ENCODE measurements at places on chromosomes 5 and 9.
A peak's percentile ranks its signal among the peaks of the same experiment; 100 is the strongest.

DNA sequence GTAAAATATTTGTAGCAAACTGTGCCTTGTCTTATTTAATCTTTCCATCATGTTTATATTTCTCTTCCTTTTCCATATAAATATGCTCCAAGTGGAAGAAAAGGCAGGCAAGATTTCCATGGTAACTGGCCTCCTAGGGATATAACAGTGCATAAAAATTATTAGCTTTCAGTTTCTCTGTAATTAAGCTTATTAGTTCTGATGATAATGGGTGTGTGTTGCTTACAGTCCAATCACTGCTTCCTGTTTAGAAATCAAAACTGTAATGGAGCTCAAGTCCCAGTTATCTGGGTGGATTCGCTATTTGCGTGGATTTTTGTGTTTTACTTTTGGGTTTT is 213.0 kb downstream of the PJA2 start:
- no peak for DNase-seq

DNA sequence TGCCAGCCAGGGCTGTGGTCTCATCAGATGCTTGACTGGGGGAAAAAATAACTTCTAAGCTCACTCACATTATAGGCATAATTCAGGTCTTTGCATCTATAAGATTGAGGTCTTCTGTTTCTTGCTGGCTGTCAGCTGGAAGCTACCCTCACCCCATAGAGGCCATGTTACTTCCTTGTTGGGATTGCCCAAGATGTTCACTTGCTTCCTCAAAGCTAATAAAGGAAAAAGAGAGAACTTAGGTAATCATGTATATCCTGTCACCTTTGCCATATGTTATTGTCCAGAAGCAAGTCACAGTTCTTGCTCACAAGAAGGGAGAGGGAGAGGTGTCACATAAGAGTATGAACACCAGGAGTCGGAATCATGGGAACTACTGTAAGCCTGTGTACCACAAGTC is 38.7 kb upstream of the ANKRD34B start:
- no peak for DNase-seq

GRCh38 chr5:133705331-133705730 is 93.0 kb upstream of the FSTL4 start:
- DNase-seq = no peak

DNA sequence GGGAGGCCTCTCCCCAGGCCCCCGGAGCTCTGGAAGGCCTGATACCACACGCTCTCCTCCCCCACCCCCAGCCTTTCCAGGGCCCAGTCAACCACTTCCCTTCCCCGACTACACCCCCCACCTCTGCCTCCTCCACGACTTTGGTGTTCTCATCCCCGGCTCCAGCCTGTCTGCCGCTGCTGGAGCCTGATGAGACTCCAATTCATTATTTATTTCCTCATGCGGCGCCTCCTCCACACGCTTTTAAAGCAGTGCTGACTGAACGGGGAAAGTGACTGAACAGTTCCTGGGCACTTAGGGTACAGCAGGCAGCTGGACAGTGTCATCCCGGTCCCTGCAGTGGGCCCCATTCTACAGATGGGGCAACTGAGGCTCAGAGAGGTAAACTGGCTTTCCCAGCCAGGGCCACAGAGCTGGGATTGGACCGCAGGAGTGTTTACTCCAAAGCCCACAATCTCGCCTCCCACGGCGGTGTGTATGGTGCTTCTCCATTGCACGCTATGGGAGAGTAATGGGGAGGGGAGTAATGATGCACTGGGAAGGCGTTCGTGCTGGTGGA is 15.9 kb upstream of the RPL26L1 start:
- peak; percentile 24 for DNase-seq

- no peak for DNase-seq
Observed at GRCh38 chr5:97118261-97119006, 24.0 kb downstream of the LIX1 start.

GRCh38 chr5:93305984-93306383 is 275.0 kb downstream of the NR2F1-AS1 start:
- DNase-seq = no peak

GRCh38 chr5:121313886-121314285 is 537.8 kb upstream of the FTMT start:
- DNase-seq = no peak

DNA sequence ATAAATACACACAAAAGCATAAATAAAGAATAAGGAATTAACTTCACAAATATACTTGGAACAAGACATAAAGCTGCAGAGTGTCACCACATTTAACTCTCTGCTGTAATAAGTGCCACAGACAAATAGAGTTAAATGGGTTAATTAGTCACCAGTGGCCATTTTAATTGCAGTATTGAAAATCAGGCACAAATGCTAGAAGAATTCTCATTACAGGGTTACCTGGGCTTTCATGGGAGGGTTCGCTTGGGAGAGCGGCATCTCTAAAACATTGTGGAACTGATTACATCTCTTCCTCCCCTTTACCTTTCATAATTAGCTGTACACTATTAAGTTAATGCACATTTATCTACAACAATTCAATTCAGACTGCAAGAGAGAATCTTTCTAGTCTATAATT is 505.3 kb upstream of the DAP start:
- no peak for DNase-seq

DNA sequence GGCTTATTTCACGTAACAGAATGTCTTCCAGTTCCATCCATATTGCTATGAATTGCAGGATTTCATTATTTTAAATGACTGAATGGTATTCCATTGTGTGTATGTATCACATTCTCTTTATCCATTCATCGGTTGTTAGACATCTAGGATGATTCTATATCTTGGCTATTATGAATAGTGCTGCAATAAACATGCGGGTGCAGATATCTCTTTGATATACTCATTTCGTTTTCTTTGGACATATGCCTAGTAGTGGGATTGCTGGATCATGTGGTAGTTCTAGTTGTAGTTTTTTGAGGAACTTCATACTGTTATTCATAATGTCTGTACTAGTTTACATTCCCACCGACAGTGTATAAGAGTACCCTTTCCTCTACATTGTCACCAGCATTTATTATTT is 460.5 kb downstream of the MAN2A1 start:
- no peak for DNase-seq

DNA sequence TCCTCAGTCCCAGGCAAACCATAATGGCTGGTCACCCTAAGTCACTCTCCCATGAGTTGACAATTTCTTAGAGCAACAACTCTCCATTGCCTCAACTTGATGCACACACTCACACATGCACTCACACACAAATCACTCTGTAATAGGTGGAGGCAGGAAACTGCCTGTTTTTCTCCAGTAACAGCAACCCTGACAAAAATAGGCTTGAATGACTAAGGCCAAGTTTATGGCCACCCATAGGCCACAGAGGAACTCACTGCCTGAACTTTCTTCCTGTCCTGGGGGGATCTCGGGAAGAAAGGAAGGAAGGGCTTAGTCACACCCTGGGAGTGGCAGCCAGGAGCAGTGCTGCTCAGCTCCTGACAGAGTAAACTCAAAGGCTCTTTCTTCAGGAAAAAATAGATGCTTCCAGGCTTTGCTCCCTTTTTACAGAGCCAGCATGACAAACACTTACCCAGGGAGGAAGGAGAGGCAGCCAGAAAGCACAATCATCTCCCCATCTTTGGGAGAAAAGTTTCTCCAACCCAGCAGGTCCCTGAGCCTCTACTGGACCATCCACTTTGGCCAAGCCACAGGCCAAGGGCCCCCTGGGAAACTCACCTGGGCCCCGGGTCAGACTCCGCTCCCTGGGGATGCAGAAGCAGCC is 368 bp downstream of the SH3TC2 start:
- DNase-seq = no peak

DNA sequence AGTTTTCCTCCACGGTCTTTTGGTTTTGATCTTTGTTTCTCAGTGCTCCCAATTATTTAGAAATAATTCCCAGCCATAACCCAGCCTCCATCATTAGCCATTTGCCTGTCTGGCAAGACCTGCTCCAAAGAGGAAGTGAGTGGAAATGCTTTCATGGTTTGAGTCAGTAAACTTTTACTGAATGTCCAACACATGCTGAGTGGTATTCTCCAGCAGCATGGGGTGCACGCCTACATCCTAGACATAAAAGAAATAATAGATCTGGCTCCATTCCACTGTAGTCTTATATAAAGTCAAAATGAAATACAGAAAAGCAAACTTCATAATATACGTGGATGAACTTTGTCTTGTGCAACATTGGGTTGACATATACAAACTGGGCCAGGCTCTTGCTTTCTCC is 757.2 kb downstream of the TLE1 start:
- DNase-seq = no peak

DNA sequence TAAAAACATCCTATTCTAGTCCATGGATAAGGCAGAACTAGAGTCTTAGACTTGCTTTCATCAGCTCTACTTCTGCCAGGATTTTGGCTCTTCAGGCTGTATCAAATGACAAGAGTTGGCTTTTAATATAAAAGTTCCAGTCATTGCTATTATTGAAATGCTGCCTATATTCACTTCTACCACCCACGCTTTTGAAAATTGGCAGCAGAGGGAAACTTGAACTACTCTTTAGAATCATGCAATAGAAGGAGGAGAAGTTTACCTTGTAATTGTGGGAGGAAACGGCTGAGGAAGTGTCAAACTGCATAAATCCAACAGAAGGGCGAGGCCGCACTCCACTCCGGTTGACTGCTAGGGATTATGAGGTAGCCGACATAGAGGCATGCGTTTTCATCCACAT is 122.6 kb upstream of the BASP1 start:
- DNase-seq = no peak

- DNase-seq = peak; percentile 13
Observed at GRCh38 chr5:179267071-179267670, 78.1 kb downstream of the ADAMTS2 start.

GRCh38 chr5:144598451-144599068 is 427.9 kb downstream of the KCTD16 start:
- DNase-seq = peak; percentile 38

- peak; percentile 60 for DNase-seq
Observed at GRCh38 chr9:34372467-34373011, 4.2 kb downstream of the MYORG start.

DNA sequence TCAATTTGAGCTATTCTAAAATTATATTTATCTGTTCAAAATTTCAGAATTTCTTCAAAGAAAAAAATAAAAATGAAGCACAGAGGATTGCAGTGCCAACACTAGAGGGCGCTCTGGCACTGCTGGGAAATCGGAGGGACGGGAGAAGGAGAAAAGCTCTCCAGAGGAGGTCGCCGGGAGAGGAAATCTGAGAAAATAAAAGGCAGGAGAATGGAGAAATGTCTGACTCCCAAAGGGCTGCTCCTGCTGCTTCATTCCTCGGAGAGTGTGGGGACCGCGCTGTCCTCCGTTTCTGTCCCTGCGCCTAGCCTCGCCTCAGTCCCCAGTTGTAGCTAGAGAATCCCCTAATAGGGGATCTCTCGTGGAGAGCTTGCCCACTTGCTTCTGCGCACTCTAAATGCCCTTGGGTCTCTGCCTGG is 40.0 kb upstream of the ARSB start:
- DNase-seq = peak; percentile 70

GRCh38 chr5:21709770-21710169 is 1143.4 kb downstream of the CDH12 start:
- DNase-seq = no peak

GRCh38 chr5:117263231-117263630 is 688.6 kb upstream of the SEMA6A start:
- DNase-seq = no peak

GRCh38 chr9:136901516-136902258 is 15.4 kb downstream of the TRAF2 start:
- DNase-seq = no peak

GRCh38 chr5:78843436-78843835 is 141.7 kb downstream of the ARSB start:
- DNase-seq = no peak

GRCh38 chr5:57007344-57007743 is 55.4 kb upstream of the MIER3 start:
- no peak for DNase-seq

DNA sequence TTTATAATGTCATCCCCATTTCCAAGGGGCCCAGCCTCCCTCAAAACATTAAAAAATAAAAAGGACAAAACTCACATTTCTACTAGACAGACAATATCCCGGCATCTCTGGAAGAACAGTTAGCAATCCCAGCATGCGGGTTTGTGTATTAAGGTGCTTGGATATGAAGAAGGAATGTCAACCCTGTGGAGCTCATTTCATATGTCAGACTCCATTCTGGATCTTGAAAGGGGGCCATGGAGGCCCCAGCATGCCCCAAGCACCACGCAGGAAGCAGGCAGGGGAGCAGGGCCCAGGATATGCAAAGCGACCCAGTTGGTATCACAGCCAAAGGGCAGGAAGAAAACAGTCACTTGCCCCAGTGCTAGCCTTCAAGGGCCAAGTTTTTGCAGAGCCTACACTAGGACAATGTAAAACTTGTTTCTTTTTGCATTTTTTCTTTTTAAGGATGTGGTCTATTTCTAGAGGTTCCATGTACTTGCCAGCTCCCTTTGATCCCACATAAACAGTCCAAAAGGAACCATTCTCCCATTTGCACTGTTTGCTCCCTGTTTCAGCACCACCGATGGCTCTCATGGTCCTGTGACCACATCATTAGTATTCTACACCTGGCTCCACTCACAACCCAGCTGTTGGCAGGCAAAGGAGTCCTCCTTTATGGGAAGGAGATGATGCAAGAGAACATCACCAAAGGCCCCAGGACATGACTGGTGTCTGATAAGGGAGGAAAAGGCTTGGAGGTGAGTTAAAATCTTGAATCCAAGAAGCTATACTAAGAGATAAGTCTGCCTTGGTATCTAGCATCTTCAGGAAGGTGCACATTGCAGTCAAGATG is 58.3 kb downstream of the FGF1 start:
- no peak for DNase-seq

GRCh38 chr5:25544652-25545249 is 900.0 kb upstream of the CDH10 start:
- DNase-seq = peak; percentile 57

DNA sequence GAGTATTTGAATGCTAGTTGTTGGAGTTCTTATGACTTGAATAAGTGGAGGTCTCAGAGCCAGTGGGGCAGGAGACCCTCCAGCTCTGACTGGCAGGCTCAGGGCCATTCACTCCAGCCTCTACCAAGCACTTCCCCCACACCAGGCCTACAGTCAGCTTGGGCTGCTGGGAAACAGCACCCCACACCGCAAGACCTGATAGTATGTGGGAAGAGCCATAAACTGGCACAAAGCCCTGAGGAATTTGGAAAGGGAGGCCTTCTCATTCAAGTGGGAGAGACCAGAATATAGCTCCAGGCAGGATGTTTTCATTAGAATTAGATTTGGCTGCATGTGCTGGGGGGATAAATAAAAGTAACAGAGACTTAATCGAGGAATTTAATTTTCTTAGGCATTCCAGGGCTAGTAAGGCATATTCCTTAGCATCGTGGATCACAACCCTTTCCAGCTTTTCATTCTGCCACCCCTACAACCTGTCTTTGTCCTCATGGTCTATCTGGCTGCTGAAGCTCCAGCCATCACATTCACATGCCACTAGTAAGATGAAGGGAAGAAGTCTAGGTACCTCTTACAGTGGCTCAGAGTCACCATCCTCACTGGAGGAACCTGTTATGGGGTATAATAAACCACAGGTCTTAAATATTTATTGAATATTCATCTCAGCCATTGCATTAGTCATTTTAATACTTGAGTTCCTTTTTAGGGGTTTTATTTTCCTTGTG is 47.5 kb downstream of the TMOD1 start:
- no peak for DNase-seq

DNA sequence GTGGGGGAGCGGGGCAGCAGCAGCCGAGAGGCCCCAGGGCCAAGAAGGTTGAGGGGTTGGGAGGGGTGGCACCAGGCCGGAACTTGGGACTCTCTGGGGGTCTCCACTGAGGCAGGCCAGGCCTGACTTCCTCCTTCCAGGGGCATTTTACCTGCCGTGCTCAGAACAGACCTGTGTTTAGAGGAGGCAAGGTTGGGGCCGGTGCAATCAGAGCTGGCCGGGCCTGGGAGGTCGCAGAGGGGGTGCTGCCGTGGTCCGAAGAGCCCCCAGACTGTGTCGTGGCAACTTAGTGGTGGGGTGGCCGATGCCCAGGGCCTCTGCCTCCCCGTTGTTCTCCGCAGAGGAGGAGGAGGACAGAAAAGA is 21.8 kb downstream of the GLT6D1 start:
- DNase-seq = no peak

Measured in WTC11 (cell line).